ENCODE measurements at places on chromosomes 5 and 9.

DNA sequence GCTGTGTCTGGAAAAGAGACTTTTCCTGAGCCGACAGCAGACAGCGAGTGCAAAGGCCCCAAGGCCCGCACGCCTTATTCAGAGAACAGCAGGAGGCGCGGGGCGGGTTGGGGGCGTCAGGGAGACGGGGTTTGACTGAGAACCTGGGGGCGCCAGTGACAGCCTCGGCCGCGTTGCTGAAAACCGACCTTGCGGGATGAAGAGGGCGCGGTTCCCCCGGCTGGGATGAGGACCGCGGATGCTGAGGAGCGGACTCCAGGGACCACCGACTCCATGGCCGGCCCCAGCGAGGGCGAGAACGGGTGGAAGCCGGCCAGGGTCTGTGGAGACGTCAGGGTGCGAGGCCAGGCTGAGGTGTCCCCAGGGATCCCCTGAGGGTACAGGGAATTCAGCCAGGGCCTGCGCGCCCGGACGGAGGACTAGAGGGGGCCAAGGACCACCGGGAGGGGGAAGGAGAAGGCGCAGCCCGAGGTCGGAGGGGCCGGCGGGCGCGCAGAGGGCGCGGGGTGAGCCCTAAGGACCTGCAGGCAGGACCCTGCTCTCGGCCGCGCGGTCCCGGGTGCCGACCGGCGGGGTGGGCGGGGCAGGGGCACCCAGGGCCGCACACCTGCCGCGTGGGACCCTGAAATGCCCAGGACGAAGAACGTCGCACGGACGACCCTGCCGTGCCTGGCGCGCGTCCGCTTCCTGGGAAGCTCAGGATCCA, 837 bp upstream of the AHRR start:
- no peak for DNase-seq

DNA sequence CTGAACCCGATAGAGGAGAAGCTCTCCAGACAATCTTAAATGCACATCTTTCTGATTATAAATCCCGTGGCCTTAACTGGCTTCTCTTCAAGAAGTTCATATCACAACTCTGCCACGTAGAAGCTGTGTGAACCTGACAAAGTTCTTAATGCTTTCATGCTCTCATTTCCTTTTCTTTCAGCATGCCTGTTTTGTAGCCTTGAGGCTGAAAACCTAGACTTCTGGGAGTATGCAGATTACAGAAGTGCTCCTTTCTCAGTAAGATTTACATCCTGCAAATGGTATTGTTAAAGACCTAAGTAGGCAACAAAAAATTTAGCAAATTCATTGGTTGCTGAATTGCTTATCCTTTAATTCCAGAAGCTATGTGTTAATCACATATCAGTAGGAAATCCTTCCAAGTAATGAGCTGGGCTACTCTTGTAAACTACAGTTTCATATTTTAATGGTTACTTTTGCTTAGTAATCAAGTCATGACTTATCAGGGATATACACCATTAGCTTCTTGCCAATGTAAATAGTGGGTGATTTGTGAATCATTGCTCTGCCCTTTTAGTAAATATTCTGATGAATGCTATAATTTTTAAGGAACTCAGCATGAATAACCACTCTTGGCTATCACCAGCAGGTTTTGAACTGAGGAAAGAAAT, 334.7 kb downstream of the FBXL7 start:
- DNase-seq = no peak

GRCh38 chr5:9841516-9842170, 211.5 kb upstream of the TAS2R1 start:
- no peak for DNase-seq

GRCh38 chr9:37215830-37216229, 95.5 kb downstream of the ZCCHC7 start:
- no peak for DNase-seq

- DNase-seq = no peak
Observed at GRCh38 chr9:78507037-78507436, 210.1 kb downstream of the PSAT1 start.

GRCh38 chr9:621201-621855, 220.2 kb upstream of the DMRT1 start:
- no peak for DNase-seq

DNA sequence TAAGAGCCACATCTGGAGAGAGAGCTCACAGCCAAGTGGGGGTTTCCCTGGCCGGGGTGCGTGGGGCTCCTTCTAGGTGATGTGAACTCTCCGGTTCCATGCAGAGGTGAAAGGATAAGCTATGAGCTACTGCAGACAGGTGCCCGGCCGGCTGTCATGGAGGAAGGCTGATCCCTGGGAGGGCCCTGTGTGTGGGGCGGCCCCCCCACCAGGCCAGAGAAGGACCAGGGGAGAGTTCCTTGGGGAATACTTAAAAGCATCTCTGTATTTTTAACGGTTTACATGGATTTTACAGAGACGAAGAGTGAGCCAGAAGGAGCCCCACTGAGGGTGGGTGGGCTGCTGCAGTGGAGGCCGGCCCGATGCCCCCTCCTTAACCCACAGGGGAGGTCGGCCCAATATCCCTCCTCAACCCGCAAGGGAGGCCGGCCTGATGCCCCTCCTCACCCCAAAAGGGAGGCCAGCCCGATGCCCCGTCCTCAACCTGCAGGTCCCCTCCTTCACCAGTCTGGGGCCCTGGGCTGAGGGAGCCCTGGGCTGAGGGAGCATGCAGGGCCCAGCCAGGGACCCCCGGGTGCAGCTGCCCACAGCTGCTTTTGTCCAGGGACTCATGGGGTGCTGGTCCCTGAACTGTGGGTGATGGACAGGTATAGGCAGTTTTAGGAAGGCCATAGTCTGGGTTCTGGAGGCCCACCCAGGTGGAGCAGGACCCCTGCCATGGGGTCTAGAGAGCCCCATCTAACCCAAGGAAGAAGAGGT, 31.9 kb downstream of the MRPL36 start:
- no peak for DNase-seq
